ENCODE measurements at places on chromosomes 1 and 21. TPM values are rescaled to one million over a fixed set of nuclear protein-coding genes. Genes with fewer than 3 reads are reported as not detected.

DNA sequence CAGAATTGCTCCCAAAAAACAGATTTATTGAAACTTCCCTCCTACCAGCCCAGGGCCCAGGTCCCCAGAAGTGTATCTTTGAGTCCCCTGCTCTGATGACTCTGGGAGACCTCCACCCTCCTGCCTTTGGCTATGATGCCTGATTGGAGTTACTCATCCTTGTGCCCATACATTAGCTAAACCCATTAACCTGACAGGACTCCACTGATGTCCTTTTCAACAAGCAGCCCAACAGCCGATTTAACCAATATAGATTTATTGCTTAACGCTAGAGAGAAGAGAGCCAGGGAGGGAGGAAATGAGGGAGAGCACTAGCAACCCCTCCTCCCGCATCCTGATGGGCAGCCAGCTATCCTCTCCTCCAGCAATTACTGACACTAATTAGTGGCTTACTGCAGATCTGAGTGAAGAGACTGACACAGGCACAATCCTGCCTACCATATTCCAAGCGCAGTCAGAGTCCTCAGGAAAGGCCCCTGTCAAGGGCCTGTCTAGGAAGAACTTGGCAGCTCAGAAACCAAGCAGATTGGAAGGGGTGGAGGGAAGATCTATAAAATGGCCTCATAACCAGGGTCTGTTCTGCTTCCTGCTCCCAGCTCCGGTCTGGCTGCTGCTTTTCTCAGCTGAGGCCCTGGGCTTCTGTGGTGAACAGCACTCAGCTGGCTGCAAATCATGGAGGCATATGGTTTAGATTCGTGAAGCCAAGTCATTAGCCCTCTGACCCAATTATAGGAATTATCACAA lies 484.5 kb upstream of the DAB1 start:
- no peaks in the 10 kb centered on the region for H3K4me1 ChIP-seq
- H3K4me3 ChIP-seq: no peak overlapping the region
- DNase-seq: peak; percentile 16
- no peaks in the 10 kb centered on the region for H3K27me3 ChIP-seq
- no peak overlapping the region for H3K27ac ChIP-seq

- no peaks in the 10 kb centered on the region for H3K27me3 ChIP-seq
- H3K4me3 ChIP-seq: no peak overlapping the region
Measured at GRCh38 chr1:214446772-214447556, 104.4 kb downstream of the PTPN14 start.

Gene SYCP1
- not detected for total RNA-seq

GRCh38 chr21:28025111-28025510 lies 967.6 kb downstream of the LTN1 start:
- no peak for DNase-seq
- no peaks in the 10 kb centered on the region for H3K4me1 ChIP-seq
- no peak overlapping the region for H3K27ac ChIP-seq

Gene TMEM59
- total RNA-seq: 95.7 TPM

- no peaks in the 10 kb centered on the region for H3K27me3 ChIP-seq
- no peak overlapping the region for H3K27ac ChIP-seq
- no peaks in the 10 kb centered on the region for H3K4me1 ChIP-seq
- peaks cover 17% of the 10 kb centered on the region for H3K36me3 ChIP-seq
- DNase-seq: peak; percentile 31
Measured at GRCh38 chr1:54172614-54173599, 20.1 kb upstream of the CDCP2 start.

Gene SELENBP1
- total RNA-seq: 661 TPM

Gene PODN
- total RNA-seq: 47.2 TPM

Gene NUDT4B
- total RNA-seq: not detected

- peaks cover 11% of the 10 kb centered on the region for H3K36me3 ChIP-seq
- H3K4me1 ChIP-seq: no peaks in the 10 kb centered on the region
- H3K4me3 ChIP-seq: no peak overlapping the region
- H3K27me3 ChIP-seq: no peaks in the 10 kb centered on the region
Measured at GRCh38 chr1:223622132-223622842, 43.2 kb downstream of the CAPN8 start.

DNA sequence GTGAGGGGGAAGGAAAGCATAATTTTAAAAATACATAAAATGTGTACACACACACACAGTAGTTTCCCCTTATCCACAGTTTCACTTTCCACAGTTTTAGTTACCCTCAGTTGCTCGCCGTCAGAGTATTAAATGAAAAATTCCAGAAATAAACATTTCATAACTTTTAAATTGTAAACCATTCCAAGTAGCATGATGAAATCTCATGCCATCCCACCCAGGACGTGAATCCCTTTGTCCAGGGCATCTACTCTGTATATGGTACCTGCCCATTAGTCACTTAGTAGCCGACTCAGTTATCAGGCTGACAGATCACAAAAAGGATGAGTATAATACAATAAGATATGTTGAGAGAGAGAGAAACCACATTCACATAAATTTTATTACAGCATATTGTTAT lies 36.2 kb downstream of the EPS15 start:
- DNase-seq: no peak
- no peak overlapping the region for H3K27ac ChIP-seq
- H3K4me1 ChIP-seq: peaks cover 18% of the 10 kb centered on the region
- H3K36me3 ChIP-seq: peaks cover 9% of the 10 kb centered on the region
- no peaks in the 10 kb centered on the region for H3K27me3 ChIP-seq
- H3K4me3 ChIP-seq: no peak overlapping the region

DNA sequence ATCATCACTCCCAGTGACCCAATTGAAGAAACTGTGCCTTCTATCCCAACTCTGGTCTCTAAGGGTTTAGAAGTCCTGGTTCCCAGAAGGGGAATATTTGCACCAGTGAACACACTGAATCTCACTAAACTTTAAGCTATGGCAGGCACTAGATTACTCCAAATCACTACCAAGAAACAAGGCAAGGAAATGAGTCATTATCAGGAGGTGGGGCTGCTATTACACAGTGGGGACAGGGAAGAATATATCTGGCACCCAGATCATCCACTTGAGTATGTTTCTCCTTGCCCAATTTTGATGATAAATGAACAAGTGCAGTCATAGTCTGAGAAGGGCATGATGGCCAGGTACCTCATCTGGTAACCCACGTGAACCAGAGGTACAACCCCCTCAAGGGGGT lies 7.0 kb downstream of the MRPL9 start:
- no peak overlapping the region for H3K4me3 ChIP-seq
- peaks cover 16% of the 10 kb centered on the region for H3K36me3 ChIP-seq
- no peak overlapping the region for H3K27ac ChIP-seq
- no peaks in the 10 kb centered on the region for H3K27me3 ChIP-seq

DNA sequence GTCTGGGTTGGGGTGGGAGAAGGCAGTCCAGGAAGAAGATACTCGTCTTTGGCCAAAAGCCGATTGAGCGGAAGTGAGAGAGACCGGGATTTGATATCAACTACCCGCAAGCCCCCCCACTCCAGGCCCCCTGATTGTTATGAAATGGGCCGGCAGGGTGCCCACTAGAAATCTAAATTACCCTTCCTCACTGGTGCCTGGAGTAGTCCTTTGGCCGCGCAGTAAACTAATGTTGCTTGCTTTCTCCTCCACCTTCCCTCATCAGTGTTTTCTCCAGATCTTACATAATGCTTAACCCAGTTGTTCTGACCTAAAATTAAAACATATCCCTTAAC lies 119.2 kb upstream of the BARHL2 start:
- H3K36me3 ChIP-seq: no peaks in the 10 kb centered on the region
- H3K27me3 ChIP-seq: peaks cover 69% of the 10 kb centered on the region
- peak overlapping the region; percentile 44 for H3K4me3 ChIP-seq
- peaks cover 33% of the 10 kb centered on the region for H3K4me1 ChIP-seq

DNA sequence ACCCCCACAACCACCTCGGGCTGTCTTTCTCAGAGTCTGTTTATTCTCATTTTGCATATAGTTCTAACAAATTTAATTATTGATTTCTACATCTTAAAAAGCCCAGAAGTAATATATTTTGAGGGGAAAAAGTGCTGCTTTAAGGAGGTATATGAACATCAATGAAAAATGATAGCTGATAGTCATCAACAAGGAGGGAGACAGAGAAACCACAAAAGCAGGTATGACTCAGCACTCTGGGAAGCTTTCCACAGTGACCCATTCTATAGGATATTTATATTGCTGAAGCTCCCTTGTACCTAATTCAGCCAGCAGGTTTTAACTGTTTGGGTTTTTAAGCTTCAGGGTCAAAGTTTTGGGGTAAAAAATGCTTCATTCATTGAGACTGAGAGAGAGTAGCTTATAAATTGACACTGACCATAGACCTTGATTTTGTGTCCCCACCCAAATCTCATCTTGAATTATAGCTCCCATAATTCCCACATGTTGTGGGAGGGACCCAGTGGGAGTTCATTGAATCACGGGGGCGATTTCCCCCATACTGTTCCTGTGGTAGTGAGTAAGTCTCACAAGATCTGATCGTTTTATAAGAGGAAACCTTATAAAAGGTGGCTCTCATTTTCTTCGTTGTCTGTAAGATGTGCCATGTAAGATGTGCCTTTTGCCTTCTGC lies 27.4 kb downstream of the VANGL1 start:
- H3K27ac ChIP-seq: peak overlapping the region; percentile 26
- no peaks in the 10 kb centered on the region for H3K27me3 ChIP-seq
- no peak overlapping the region for H3K4me3 ChIP-seq
- H3K36me3 ChIP-seq: peaks cover 44% of the 10 kb centered on the region
- DNase-seq: no peak

GRCh38 chr1:98086796-98087441 lies 166.1 kb upstream of the DPYD start:
- H3K36me3 ChIP-seq: no peaks in the 10 kb centered on the region
- no peaks in the 10 kb centered on the region for H3K4me1 ChIP-seq
- H3K27ac ChIP-seq: no peak overlapping the region
- H3K27me3 ChIP-seq: no peaks in the 10 kb centered on the region

DNA sequence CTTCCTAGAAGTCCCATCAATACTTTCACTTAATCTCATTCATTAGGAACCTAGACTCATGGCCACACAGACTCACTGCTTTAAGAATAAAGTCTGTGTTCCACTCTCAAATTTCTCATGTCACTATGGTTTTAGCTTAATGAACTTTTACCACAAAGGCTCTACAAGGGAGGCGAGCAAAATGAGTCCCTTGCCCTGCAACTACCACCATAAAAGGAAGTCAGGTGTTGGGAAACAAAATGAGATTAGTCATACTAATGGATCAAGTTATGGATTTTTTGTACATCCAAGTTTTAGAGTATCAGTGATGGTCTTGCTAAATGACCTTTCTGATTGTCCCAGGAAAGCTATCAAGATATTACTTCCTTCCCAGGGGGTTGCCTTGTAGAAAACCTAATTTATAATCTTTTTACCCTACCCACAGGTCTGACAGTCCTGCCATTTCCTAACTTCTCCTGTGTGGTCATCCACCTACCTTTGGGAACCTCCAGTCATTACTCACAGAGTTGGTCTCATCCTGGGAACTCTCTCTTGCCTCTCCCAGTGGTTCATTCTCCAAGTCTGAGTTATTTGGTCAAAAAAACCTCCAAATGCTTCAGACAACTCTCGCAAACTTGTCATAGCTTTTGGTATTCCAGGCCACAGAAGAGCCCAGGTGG lies 51.8 kb upstream of the SLC16A1 start:
- DNase-seq: no peak
- H3K27me3 ChIP-seq: no peaks in the 10 kb centered on the region
- H3K27ac ChIP-seq: no peak overlapping the region
- H3K4me1 ChIP-seq: no peaks in the 10 kb centered on the region
- no peak overlapping the region for H3K4me3 ChIP-seq
- H3K36me3 ChIP-seq: no peaks in the 10 kb centered on the region

DNA sequence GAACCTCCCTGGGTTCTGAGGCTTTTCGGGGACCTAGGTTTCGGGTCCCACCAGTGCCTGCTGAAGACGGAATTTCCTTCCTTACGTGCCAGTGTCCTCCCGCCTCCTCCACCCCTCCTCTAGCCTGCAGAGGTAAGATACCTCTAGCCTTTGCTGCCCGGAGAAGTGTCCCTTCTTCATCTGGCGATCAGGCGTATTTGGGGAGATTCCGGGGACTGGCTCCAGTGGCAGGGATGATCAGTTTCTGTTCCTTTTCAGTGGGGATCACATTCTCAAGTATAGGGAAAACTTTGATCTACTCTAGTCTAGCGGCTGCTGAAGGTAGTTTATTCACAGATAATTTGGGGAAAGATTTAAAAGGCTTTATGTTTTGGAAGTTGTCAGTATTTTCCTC lies 674 bp downstream of the CEP350 start:
- H3K4me1 ChIP-seq: peaks cover 17% of the 10 kb centered on the region
- H3K4me3 ChIP-seq: peak overlapping the region; percentile 95
- no peaks in the 10 kb centered on the region for H3K36me3 ChIP-seq
- H3K27ac ChIP-seq: peak overlapping the region; percentile 96

GRCh38 chr1:203128716-203129500 lies 1.4 kb downstream of the ADORA1 start:
- peak overlapping the region; percentile 39 for H3K4me3 ChIP-seq
- peaks cover 54% of the 10 kb centered on the region for H3K27me3 ChIP-seq
- H3K27ac ChIP-seq: no peak overlapping the region
- DNase-seq: peak; percentile 16
- peaks cover 52% of the 10 kb centered on the region for H3K4me1 ChIP-seq

GRCh38 chr1:152870831-152871730 lies 7.0 kb upstream of the SMCP start:
- DNase-seq: no peak
- no peak overlapping the region for H3K4me3 ChIP-seq
- H3K4me1 ChIP-seq: no peaks in the 10 kb centered on the region
- no peaks in the 10 kb centered on the region for H3K27me3 ChIP-seq
- no peak overlapping the region for H3K27ac ChIP-seq
- H3K36me3 ChIP-seq: no peaks in the 10 kb centered on the region
